Stimulated activated CD4-positive, alpha-beta T cell treated with anti-CD3 and anti-CD28 coated beads, Interleukin-1b, Interleukin-23, amount 100 ng/mL, for 1 hour (primary cell): ENCODE measurements at places on chromosomes 7 and 10.

GRCh38 chr10:88071879-88072278 is 208.5 kb downstream of the PTEN start:
- no peak for DNase-seq

DNA sequence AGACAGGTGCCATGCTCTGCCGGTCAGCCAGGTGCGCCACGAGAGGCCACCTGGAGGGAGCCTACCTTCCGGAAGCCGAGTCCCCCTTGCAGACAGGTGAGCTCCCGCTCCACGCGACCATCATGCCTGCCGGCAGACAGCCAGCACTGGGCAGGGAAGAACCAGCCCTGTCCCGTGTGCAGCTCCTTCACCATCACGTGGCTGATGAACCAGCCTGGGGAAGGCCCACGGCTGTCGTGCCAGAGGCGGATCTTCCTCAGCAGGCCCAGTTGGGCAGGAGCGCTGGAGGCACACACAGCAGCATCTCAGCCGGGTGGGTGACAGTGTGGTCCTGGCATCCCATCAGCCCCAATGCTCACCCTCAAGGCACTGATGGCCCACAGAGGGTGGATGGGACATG is 108.9 kb downstream of the PKD1L1 start:
- no peak for DNase-seq

- no peak for DNase-seq
Observed at GRCh38 chr7:151683615-151684407, 164.1 kb upstream of the RHEB start.

DNA sequence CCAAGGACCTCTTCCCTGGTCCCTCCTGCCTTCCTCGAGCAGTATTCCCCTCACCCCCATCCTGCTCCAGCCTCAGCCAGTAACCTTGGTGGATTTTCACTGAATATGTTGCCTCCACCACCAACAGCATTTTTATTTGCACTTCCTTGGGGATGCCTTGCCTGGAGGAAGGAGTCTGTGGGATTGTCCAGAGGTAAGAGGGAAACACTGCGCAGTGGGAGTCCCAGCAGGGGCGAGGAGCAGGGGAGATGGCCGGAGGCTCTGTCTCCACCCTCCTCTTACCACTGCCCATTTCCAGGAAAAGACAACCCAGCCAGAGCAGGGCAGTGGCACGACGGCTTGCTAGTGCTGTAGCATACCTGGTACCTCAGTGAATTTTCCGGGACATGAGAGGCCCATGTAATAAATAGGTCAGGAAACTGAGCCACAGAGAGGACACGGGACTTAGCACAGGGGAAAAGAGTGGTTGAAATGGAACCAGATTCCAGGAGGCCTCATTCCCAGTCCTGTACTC is 388.2 kb upstream of the PODXL start:
- DNase-seq, result no peak

- no peak for DNase-seq
Observed at GRCh38 chr10:95445837-95446486, 115.2 kb downstream of the SORBS1 start.

DNA sequence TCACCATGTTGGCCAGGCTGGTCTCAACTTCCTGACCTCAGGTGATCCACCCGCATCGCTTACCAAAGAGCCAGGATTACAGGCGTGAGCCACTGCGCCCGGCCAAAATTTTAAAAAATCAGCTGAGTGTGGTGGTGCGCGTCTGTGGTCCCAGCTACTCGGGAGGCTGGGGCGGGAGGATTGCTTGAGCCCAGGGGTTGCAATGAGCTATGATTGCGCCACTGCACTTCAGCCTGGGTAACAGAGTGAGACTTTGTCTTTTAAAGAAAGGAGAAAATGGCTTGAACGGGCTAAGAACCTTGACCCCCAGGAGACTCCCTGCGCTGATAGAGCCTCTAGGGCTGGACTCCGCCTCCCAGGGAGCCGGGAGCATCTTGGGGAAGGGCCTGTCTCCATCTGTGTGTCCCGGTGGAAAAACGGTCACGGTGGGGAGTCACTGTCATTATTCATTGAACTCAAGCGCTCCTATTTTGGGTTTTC is 760 bp upstream of the KCTD7 start:
- DNase-seq, result no peak
